ENCODE measurements at places on chromosomes 6 and 20.
A peak's percentile ranks its signal among the peaks of the same experiment; 100 is the strongest.

DNA sequence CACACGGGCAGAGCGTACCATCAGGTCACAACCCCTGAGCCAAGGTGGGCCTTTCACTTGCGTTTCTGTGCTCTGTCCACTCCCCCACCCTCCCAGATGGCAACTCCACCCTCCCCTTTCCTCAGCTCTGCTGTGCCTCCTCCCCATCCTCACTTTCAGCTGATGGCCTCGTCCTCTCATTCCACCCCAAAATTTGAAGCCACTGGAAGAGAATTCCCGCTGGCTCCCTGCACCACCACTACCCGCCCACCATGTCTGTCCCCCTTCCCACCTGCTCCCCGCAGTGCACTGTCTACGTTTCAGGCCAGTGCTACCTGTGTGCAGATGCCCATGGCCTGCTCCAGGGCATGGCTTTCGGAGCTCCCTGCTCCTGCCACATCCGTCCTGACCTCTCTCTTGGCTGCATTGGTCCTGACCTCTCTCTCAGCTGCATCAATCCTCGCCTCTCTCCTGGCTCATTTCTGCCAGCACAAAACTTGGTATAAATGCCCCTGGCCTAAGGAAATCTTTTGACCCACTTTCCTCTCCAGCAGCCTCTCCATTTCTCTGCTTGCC, 24.0 kb downstream of the SYNJ2 start:
- H3K4me3 ChIP-seq: no peak overlapping the region
- H3K36me3 ChIP-seq: peaks cover 33% of the 10 kb centered on the region
- H3K27me3 ChIP-seq: no peaks in the 10 kb centered on the region

DNA sequence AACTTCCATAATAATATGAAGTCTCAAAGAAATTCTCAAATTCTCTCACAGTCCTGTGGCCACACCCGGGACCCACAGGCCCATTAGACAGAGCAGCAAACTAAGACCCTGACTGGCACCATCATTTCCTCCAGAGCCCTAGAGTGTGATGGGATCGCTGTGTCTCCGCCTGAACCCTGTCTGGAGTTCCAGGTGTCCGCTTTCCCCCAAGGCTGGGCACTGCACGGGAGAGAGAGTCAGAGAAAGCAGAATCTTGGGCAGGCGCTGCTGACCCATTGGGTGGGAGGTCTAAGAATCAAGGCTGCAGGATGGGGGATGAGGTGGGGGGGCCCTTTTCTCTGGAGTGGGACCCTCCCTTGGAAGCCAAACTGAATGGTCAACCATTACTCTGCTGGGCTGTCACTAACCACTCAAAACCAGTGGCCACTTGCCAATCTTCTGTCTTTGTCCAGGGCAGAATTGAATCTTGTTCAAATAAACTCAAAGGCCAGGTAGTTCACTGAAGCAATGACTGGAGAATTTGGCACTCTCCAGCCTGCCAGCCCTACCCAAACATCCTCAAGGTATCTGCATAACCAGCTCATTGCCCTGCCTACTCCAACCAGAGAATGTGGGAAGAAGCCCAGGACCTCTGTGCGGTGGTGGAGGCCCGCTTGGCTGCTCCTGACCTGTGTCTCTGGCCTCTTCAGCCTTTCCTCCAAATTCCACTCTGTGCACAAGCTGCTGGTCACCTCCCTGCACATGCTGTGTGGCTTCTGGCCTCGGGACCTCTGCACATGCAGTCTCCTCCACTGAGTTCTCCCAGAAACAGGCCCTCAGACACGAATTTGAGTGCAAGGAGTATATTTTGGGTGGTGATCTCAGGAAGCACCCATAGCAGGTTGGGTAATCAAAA, 141.1 kb downstream of the CEBPB start:
- H3K4me3 ChIP-seq: no peak overlapping the region
- DNase-seq: no peak
- peaks cover 13% of the 10 kb centered on the region for H3K27me3 ChIP-seq

DNA sequence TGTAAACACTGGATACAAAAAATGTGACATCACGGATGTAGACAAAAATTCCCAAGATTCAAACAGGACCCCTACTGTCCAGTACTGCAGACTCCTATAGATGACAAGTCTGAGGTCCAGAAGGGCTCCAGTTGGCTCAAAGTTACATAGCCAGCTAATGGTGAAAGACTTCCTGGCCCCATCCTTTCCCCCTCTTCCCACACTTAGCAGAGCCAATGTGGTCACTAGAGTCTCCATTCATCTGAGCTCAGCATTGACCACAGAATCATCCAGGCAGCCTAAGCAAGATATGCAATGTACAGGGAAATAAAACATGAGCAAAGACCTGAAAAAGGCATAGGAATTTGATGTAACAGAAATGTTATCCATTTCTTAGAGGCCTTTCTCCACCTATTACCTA, 180.5 kb downstream of the ADAT2 start:
- DNase-seq: no peak
- peaks cover 1% of the 10 kb centered on the region for H3K4me1 ChIP-seq
- H3K27me3 ChIP-seq: no peaks in the 10 kb centered on the region
- H3K36me3 ChIP-seq: peaks cover 2% of the 10 kb centered on the region
- H3K27ac ChIP-seq: no peak overlapping the region
- H3K4me3 ChIP-seq: no peak overlapping the region

GRCh38 chr6:31723980-31724691, 963 bp downstream of the MPIG6B start:
- no peak overlapping the region for H3K4me3 ChIP-seq
- no peaks in the 10 kb centered on the region for H3K36me3 ChIP-seq
- no peak overlapping the region for H3K27ac ChIP-seq
- DNase-seq: no peak
- H3K4me1 ChIP-seq: peaks cover 27% of the 10 kb centered on the region
- H3K27me3 ChIP-seq: no peaks in the 10 kb centered on the region

- peaks cover 4% of the 10 kb centered on the region for H3K27me3 ChIP-seq
- H3K4me3 ChIP-seq: peak overlapping the region; percentile 4
- peaks cover 89% of the 10 kb centered on the region for H3K4me1 ChIP-seq
- no peak for DNase-seq
Measured at GRCh38 chr6:90399970-90400369, 103.3 kb upstream of the BACH2 start.

GRCh38 chr6:45441851-45442453, 64.2 kb upstream of the SUPT3H start:
- H3K36me3 ChIP-seq: peaks cover 34% of the 10 kb centered on the region
- H3K4me1 ChIP-seq: peaks cover 51% of the 10 kb centered on the region
- H3K4me3 ChIP-seq: no peak overlapping the region
- DNase-seq: no peak

DNA sequence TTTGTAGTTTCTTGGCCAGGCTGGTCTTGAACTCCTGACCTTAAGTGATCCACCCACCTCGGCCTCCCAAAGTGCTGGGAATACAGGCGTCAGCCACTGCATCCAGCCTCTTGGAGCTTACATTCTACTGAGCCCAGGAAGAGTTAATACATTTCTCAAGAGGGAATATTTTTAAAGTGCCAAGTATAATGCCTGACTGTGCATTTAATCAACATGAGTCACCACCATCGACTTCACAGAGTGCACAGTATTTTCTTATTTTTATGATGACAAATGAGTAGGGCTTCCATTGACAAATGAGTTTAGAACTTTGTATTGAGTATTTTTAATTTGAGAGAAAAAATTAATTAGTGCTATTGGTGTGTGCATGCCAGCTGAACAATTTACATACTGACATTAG, 72.2 kb downstream of the SASH1 start:
- H3K4me3 ChIP-seq: no peak overlapping the region
- no peaks in the 10 kb centered on the region for H3K36me3 ChIP-seq
- no peak overlapping the region for H3K27ac ChIP-seq
- DNase-seq: no peak
- H3K4me1 ChIP-seq: no peaks in the 10 kb centered on the region

- H3K4me1 ChIP-seq: no peaks in the 10 kb centered on the region
- H3K36me3 ChIP-seq: no peaks in the 10 kb centered on the region
- peaks cover 4% of the 10 kb centered on the region for H3K27me3 ChIP-seq
- H3K4me3 ChIP-seq: no peak overlapping the region
Measured at GRCh38 chr6:38198219-38198618, 378.7 kb downstream of the ZFAND3 start.

DNA sequence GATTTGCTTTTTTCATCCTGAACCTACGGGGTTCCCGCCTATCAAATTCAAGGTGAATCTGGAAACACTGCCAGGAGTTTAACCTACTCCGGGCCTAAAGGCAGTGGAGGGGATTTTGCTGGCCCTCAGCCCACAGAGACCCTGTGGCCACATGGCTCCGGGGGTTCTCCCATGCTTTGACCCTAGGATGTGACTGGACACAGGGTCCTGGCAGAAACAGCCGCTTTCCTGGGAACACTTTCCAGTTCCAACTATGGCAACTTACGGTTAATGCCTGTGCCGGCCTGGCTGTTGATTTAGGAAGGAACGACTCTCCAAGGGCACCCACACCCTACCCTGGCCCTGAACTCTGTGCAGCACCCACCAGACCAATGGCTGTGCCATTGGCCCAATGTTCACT, 141.7 kb upstream of the RPS6KA2 start:
- H3K4me1 ChIP-seq: peaks cover 5% of the 10 kb centered on the region
- DNase-seq: no peak
- H3K27ac ChIP-seq: no peak overlapping the region

DNA sequence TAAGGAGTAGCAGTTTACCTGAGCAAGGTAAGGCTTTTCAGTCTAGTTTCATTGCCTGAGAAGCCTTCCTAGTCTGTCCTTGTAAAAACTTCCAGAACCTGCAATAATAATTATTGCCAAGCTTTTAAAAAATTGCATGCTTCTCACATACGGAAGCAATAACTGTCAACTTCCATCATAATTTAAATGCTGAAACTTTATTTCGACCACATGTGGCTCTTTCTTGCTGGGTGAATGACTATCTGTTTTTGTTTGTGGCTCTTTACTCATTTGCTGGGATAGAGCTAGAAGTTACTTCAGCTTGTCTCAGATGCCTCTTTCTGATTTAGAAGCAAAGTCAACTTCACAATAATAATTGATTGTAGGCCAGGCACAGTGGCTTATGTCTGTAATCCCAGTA, 95.9 kb upstream of the COL21A1 start:
- peaks cover 4% of the 10 kb centered on the region for H3K27me3 ChIP-seq
- no peaks in the 10 kb centered on the region for H3K36me3 ChIP-seq
- no peak overlapping the region for H3K4me3 ChIP-seq
- H3K27ac ChIP-seq: no peak overlapping the region
- no peak for DNase-seq

- peaks cover 13% of the 10 kb centered on the region for H3K4me1 ChIP-seq
- peaks cover 24% of the 10 kb centered on the region for H3K36me3 ChIP-seq
- H3K4me3 ChIP-seq: no peak overlapping the region
- peak overlapping the region; percentile 9 for H3K27ac ChIP-seq
- DNase-seq: no peak
Measured at GRCh38 chr6:108222504-108222903, 38.3 kb downstream of the SNX3 start.

DNA sequence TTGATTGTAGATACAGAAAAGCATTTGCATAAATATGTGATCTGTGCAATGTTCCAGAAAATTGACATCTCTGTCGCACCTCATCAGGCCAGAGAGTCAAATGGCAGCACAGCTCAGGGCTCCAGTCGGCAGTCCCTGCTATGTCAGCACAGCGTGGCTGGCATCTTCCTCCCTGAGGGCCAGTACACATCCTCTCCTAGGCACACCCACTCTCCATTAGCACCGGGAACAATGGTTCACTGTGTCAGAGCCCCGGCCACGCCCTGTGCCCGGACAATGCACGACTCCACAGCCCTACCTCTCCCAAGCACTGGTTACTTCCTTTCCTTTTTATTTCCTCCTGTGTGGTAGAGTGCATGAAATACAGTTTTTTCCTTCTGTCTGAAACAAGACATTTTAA, 114.9 kb downstream of the FOXC1 start:
- no peak for DNase-seq
- H3K27ac ChIP-seq: no peak overlapping the region
- H3K27me3 ChIP-seq: no peaks in the 10 kb centered on the region
- no peak overlapping the region for H3K4me3 ChIP-seq
- no peaks in the 10 kb centered on the region for H3K4me1 ChIP-seq
- H3K36me3 ChIP-seq: no peaks in the 10 kb centered on the region

- no peak overlapping the region for H3K4me3 ChIP-seq
- no peaks in the 10 kb centered on the region for H3K36me3 ChIP-seq
- no peaks in the 10 kb centered on the region for H3K4me1 ChIP-seq
- no peaks in the 10 kb centered on the region for H3K27me3 ChIP-seq
- H3K27ac ChIP-seq: no peak overlapping the region
- no peak for DNase-seq
Measured at GRCh38 chr6:54758340-54758739, 88.2 kb upstream of the FAM83B start.

GRCh38 chr6:112296122-112296521, 41.8 kb upstream of the LAMA4 start:
- no peaks in the 10 kb centered on the region for H3K4me1 ChIP-seq
- H3K27ac ChIP-seq: no peak overlapping the region
- H3K27me3 ChIP-seq: peaks cover 52% of the 10 kb centered on the region
- no peak for DNase-seq

DNA sequence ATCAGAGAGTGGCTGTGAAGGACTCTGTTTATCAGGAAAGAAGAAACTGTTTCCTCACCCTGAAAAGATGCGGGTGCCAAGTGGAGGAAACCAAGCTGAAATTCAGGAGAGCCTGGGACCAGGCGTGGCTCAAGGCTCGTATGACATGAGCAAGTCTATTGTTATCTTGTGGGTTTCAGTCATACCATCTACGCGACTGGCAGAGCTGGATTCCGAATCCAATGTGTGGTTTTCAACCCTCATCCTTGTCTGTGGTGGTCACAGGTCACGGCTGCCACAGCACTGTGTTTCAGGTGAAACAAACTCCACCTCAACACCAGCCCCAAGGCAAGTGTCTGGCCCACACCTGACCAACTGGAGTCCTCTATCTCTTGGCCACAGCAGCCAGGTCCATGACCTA, 9.1 kb downstream of the MC3R start:
- no peak overlapping the region for H3K4me3 ChIP-seq
- DNase-seq: no peak
- H3K4me1 ChIP-seq: no peaks in the 10 kb centered on the region
- no peaks in the 10 kb centered on the region for H3K36me3 ChIP-seq
- no peak overlapping the region for H3K27ac ChIP-seq

DNA sequence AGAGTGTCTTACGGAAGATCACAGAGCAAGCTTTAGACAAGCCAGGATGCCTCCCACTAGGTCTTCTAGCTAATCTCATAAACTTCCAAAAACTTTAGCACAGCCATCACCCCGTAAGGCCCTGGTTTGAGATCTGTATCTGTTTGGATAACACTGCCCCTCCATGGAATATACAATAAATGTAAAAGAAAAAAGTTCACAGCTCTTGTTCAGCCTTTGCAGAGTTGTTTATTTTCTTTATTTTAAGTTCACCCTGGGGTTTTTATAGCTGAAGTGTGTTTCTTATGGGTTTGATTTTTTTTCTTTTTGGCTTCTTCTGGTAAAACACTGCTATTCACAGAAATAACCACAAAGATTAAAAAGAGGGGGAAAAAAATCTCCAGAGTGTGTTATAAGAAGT, 125.6 kb downstream of the EYA2 start:
- no peak for DNase-seq
- H3K4me1 ChIP-seq: no peaks in the 10 kb centered on the region
- H3K4me3 ChIP-seq: no peak overlapping the region
- H3K36me3 ChIP-seq: no peaks in the 10 kb centered on the region

DNA sequence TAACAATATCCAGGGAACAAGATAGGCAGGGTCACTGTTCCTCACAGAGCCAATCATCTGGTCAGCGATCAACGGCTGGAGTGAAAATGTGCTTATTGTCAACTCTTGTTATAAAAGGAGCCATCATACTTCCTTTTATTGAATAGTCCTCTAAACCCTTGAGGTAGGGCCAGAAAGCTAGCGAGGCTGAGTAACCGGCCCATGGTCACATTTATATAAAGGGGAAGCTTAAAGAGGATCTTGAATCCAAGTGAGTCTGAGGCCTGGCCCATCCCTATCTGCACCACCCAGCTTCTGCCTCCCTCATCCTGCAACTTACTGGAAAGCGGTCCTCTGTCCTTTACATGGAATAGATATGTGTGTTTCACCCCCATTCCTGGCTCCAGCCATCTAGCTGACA, 9.5 kb downstream of the PHACTR3 start:
- no peaks in the 10 kb centered on the region for H3K4me1 ChIP-seq
- no peak overlapping the region for H3K27ac ChIP-seq
- no peak overlapping the region for H3K4me3 ChIP-seq
- DNase-seq: no peak

Data from activated T-helper 1 cell treated with anti-CD3 and anti-CD28 coated beads, Interleukin-12 subunit alpha, Interleukin-12 subunit beta, Interleukin-2, Interleukin-4 antibody, amounts not matched to agents 30 ng/mL and 10 ng/mL and 1 ng/mL, durations not matched to agents 14 hours and 24 hours and 36 hours (primary cell).